ENCODE measurements at places on chromosomes 16 and 17.

DNA sequence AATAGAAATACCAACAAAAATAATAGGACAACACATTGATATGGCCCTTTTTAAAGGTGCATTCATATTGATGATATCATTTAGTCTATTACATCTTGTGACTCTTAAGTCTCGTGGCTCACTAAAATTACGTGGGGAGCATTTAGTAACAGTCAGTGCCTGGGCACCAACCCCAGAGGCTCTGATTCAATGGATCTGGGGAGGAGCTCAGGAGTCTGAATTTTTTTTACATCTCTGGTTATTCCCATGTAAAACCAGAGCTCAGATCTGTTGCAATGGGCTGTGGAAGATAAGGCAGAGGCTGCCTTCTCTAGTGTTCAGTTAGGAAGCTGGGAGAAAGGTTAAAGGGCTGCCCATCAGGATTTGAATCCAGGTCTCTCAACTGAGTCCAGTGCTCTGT, 549.9 kb upstream of the CDH5 start:
- H3K4me3 ChIP-seq: no peak overlapping the region
- no peaks in the 10 kb centered on the region for H3K36me3 ChIP-seq
- H3K27me3 ChIP-seq: no peaks in the 10 kb centered on the region
- H3K27ac ChIP-seq: no peak overlapping the region

GRCh38 chr17:12415031-12415430, 250.7 kb upstream of the MYOCD start:
- no peaks in the 10 kb centered on the region for H3K36me3 ChIP-seq
- DNase-seq: no peak
- no peaks in the 10 kb centered on the region for H3K27me3 ChIP-seq
- peaks cover 12% of the 10 kb centered on the region for H3K4me1 ChIP-seq
- H3K4me3 ChIP-seq: no peak overlapping the region

DNA sequence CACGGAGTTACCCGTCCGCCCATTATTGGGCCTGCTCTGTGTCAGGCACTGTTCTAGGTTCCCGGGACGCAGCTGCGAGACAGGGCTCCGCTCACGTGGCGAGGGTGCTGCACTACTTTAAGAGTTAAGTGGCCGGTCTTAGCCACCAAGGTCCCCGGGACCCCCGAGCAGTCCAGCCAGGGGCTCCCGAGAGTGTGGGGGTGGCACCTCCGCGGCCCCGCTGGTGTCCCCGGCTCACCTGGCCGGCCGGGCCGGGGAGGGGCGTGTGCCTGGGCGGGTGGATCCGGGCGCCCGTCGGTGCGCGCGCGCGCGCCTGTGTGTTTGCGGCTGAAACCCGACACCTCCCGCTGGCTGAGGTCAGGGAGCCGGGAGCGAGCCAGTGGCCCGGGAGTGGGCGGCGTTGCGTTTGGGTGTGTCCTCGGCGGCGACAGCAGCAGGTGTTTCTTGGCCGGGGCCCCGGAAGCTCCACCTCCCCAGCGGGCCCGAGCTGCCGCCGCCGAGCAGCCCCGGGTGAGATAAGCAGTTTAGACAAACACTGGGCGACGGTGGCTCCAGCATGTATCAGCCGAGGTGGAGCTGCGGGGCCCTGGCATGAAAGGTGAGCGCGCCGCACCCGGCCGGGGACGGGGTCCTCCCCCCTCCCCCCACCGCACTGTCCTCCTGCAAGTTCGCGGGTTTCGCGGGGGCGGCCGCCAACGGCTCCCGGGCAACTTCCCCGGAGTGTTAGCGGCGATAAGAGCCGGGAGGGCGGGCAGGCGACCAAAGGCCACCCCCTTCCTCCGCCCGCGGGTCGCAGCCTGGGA, at the start of gene GSE1:
GSE1 (plus strand) TSS at position 522 of the 803 bp plus-strand sequence; CDS start at position 592, 70 bp downstream.
- H3K4me1 ChIP-seq: peaks cover 89% of the 10 kb centered on the region
- peak within 1 kb of the TSS; percentile 96 for H3K27ac ChIP-seq
- no peaks in the 10 kb centered on the region for H3K36me3 ChIP-seq
- H3K27me3 ChIP-seq: no peaks in the 10 kb centered on the region

DNA sequence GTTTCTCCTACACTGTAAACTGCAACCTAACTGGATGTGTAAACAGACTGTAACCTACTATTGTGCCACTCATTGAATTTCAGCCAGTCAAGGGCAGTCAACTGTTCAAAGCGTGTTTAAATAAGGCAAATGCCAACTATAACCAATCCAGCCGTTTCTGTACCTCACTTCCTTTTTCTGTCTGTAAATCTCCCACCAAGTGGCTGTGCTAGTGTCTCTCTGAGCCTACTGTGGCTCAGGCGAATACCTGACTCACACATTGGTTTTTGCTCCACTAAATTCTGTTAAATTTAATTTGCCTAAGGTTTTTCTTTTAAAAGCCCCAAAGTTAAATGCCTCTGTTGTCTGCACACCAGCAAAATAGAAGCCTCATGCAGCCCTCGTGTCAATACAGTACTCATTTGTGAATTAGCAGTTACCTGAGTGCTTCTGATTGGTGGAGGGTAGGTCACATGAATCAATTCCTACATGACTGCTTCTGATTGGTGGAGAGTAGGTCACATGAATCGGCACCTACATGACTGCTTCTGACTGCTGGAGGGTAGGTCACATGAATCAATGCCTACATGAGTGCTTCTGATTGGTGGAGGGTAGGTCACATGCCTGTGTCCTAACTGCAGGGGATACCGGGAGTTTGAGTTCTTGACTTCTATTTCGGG, 31.1 kb upstream of the CCR7 start:
- DNase-seq: no peak
- peaks cover 6% of the 10 kb centered on the region for H3K4me1 ChIP-seq
- no peak overlapping the region for H3K4me3 ChIP-seq
- no peak overlapping the region for H3K27ac ChIP-seq
- no peaks in the 10 kb centered on the region for H3K27me3 ChIP-seq

DNA sequence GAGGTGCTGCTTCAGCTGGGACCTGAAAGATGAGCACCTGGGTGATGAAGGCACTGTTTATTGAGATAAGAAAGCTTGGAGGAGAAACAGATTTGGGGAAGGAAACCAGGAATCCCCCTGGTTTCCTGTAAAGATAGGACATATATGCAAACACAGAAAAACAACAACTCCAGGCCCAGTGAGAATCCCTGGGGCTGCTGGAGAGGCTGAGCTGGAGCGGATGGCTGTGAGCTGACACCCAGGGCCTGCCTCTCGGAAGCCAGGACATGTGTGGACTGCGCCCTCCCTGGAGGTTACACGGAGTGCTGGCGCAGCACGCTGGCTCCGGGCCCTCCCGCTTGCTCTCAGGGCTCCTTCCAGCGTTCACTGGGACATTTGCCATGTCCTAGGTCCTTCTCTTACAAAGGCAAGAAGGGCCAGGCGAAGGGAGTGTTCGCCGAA, 57.5 kb downstream of the CYB5B start:
- no peaks in the 10 kb centered on the region for H3K36me3 ChIP-seq
- H3K27me3 ChIP-seq: no peaks in the 10 kb centered on the region
- peaks cover 11% of the 10 kb centered on the region for H3K4me1 ChIP-seq
- H3K4me3 ChIP-seq: no peak overlapping the region
- peak; percentile 91 for DNase-seq

DNA sequence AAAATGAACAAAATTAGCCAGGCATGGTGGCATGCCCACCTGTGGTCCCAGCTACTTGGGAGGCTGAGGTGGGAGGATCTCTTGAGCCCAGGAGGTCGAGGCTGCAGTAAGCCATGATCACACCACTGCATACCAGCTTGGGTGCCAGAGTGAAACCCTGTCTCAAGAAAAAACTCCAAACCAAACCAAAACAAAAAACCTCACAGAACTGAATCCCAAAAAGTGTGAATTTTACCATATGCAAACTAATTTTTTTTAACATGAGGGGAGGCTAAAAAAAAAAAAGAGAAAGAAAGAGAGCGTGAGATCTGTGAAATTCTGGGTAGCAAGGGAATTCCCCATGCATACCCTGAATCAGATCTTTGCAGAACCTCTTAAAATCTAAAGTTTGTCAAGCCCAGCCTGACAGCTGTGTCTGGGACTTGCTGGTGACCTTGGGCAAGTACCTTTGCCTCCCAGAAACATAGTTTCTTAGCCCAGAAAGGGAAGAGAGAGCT, 17.1 kb upstream of the CDH1 start:
- no peaks in the 10 kb centered on the region for H3K27me3 ChIP-seq
- no peaks in the 10 kb centered on the region for H3K4me1 ChIP-seq
- no peak for DNase-seq
- no peak overlapping the region for H3K4me3 ChIP-seq

- H3K4me1 ChIP-seq: peaks cover 31% of the 10 kb centered on the region
- peaks cover 43% of the 10 kb centered on the region for H3K36me3 ChIP-seq
- no peak overlapping the region for H3K27ac ChIP-seq
Measured at GRCh38 chr16:624526-625070, 6.2 kb upstream of the WFIKKN1 start.

- DNase-seq: no peak
- no peaks in the 10 kb centered on the region for H3K36me3 ChIP-seq
- peaks cover 7% of the 10 kb centered on the region for H3K4me1 ChIP-seq
- no peak overlapping the region for H3K27ac ChIP-seq
Measured at GRCh38 chr17:15920758-15921239, 24.1 kb upstream of the ADORA2B start.

DNA sequence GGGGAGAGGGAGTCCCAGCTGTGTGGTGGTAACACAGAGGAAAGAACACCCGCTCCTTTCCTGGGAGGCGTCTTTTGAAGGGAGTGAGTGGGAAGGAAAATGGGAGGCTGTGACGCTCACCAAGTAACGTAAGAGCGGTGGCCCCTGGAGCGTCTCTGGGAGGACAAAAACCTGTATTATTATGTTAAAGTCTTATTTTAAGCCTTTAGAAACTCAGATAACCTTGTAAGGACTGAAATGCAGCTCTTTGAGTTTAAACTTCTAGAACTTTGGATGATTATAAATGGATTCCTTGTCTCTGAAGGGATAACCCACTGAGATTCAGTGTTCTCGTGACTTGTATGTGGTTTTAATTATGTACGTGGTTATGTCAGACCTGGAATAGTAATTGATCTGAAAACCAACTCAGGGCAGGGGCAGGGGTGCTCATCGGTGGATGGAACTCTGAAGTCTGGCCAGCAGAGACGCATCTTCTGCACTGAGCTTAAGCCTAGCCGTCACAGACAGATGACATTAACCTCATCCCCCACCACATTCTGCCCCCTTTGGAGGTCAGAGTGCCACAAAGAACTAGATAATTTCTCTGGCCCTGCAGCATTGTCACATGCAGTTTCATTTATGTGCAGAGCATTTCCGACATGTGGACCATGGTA, 41.8 kb upstream of the SLC12A3 start:
- H3K27ac ChIP-seq: no peak overlapping the region
- no peak for DNase-seq
- peaks cover 12% of the 10 kb centered on the region for H3K36me3 ChIP-seq
- no peaks in the 10 kb centered on the region for H3K27me3 ChIP-seq
- H3K4me3 ChIP-seq: no peak overlapping the region
- no peaks in the 10 kb centered on the region for H3K4me1 ChIP-seq

- H3K27ac ChIP-seq: peak overlapping the region; percentile 8
- H3K4me1 ChIP-seq: no peaks in the 10 kb centered on the region
- no peak for DNase-seq
Measured at GRCh38 chr17:60901806-60902205, 224.2 kb downstream of the BCAS3 start.

DNA sequence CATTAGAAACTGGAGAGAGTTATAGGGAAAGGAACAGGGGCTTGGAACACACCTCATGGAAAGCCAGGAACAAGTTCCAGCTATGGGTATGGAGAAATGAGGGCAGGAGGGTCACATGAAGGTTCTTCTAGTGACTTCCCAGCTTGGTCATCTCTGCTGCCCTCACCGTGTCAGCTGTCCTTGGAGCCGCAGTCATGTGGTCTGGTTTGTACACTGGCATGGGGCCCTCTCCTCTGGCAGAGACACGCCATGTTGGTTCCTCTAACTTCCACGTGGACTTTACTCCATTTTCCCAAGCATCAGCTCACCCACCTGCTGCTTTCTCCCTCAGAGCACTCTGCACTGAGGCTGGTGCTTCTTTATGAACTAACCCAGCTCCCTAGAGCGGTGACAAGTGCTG, 26.3 kb downstream of the MPG start:
- peaks cover 53% of the 10 kb centered on the region for H3K36me3 ChIP-seq
- no peak for DNase-seq
- no peak overlapping the region for H3K4me3 ChIP-seq

DNA sequence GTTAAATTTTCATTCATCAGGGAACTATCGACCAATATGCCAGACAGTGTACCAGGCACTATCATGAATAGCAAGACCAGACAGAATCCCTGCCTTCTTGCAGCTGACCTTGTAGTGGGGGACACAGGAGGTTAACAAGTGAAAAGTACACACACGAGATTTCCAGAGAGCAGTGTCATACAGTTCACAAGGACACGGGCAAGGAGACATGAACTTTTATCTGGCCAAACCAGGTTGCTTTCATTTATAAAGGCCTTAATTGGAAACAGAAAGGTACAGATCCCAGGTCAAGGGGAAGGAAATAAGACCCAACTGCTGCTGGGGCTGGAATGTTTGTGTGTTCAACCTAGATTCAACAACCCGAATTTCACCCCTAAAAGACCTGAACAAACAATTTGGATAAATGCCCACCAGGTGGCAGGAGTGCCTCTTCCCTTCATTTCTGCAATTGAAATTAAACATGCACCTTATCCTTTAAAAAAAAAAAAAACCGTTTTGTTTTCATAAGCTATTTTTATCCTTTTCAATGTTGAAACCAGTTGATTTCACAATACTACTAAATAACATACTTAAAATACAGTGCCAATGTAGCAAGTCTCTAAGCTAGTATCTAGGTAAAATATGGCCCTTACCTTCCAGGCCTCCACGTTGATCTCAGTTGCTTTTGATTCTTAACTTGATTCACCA, 65.9 kb downstream of the EMP2 start:
- peak; percentile 82 for DNase-seq
- H3K27ac ChIP-seq: peak overlapping the region; percentile 49
- H3K27me3 ChIP-seq: no peaks in the 10 kb centered on the region
- no peak overlapping the region for H3K4me3 ChIP-seq
- peaks cover 15% of the 10 kb centered on the region for H3K4me1 ChIP-seq

DNA sequence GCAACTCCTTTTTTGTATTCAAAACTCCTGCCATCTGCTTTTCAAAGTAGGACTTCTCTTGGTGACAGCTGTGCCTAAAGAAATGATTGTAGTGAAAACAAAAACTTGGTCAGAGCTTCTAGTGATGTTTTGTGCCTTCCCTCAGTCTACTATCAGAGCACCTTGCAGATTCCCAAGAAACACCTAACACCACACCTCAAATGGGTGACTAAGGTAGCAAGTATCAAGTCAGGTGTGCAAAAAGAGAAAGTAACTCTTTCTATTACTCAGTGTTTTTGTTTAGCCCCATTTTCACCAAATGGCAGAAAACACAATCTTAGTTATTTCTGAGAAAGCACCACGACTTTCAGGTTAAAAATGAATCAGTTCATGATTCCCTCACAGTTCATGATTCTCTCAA, 2.0 kb upstream of the PMFBP1 start:
- DNase-seq: no peak
- H3K4me1 ChIP-seq: no peaks in the 10 kb centered on the region
- no peaks in the 10 kb centered on the region for H3K36me3 ChIP-seq

- H3K36me3 ChIP-seq: peaks cover 52% of the 10 kb centered on the region
- no peaks in the 10 kb centered on the region for H3K27me3 ChIP-seq
- H3K4me1 ChIP-seq: peaks cover 34% of the 10 kb centered on the region
- H3K27ac ChIP-seq: peak overlapping the region; percentile 97
Measured at GRCh38 chr16:1769402-1770300, 1.7 kb downstream of the NME3 start.
